ENCODE measurements at places on chromosomes 1 and 21.

- DNase-seq: no peak
Observed at GRCh38 chr1:99674115-99675064, 28.5 kb downstream of the PALMD start.

- DNase-seq: no peak
Observed at GRCh38 chr1:59429656-59430055, 132.8 kb downstream of the FGGY start.

GRCh38 chr1:231192620-231193163, 30.8 kb downstream of the TRIM67 start:
- DNase-seq: peak; percentile 44

DNA sequence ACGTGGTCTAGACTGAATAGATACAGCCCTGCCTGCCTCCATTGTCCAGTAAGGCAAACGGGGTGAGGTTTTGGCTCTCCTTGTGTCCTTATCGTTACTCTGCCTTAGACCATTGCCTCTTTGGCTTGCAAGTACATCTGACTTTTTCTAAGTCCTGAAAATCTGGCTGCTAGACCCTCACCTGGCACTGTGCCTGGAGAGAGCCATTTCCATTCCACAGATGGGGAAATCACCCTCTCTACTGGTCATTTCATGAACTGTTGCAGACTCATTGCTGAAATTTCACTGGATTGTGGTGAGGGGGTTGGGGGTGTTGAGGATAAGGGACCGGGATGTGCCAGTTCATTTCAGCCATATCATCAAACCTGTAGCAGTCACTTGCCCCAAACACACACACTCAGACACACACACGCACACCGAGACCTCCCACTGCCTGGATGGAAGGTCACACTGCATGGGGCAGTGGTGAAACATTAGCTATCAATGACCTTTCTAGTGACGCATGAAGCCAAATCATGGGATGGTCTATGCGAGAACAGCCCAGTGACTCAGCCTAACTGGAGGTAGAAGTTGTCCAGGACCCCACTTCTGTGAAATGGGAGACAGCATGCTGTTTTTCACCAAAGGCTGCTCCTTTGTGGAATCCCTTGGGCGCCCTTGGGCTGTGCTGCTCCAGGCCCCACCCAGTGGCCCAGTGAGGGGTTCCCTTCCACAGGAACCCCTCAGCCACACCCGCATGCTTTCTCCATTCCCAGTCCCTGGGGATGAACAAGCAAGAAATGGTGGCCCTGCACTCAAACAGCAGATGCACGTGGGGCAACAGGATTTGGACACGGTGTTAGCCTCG, 34.9 kb upstream of the VASH2 start:
- DNase-seq: no peak

GRCh38 chr1:80633947-80634706, 1166.6 kb upstream of the ADGRL2 start:
- DNase-seq: no peak

DNA sequence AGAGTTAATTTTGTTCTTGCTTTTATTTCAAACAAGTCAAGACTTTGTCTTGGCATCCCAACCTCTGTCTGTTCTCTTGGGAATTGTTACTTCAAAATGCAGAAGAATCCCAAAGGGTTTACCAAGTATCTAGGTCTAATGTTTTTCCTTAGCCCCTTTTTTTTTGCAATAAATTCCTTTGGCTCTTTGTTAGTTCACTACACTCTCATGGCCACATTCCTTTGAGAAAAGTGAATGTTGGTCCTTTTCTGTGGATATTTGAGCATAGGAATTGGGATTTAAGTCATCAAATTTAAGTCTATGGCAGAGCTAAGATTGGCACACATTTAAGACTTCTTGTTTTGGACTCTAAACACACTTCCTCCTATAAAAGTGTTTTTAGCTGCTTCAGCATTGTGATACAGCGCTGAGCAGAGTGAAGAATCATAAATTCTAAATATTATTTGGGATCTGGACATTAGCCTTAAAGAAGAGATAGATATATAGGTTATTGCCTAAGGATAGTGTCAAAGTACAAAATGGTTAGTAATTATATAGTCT, 1.9 kb downstream of the BTF3L4 start:
- no peak for DNase-seq

DNA sequence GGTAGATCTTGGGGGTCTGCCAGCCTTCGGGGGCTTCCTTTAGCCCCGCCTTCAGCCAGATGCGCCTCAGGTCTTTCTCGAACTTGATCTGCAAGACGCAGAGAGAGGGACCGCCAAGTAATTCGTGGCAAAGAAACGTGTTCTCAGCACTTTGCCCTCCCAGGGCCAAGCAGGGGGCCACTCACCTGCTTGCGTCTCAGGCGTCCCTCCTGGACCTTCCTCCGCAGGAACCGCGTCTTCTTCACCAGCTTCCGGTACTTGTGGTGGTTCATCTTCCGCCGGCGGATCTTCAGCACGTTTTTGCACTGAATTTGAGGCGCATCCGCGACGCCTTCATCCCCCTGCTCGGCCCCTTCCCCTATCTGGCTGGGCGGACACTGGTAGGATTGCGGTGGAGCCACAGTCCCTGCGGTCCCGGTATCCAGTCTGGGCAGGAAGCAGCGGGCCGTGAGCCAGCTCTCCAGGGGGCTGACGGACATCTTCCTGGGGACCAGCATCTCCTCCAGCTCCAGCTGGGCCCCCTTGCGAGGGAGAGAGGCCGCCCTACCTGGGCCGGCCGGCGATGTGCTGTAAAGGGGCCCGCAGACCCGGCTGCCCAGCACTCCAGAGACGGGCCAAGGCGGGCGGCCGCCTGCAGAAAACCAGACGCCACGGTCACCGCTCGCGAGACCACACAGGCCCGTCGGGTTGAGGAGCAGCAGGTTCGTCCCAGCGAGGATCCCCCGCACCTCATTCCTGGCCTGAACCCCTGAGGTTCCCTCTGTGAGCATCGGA, 1.0 kb downstream of the AURKAIP1 start:
- no peak for DNase-seq

- DNase-seq: no peak
Observed at GRCh38 chr1:176857632-176858031, 306.9 kb downstream of the ASTN1 start.

Data from hippocampal formation (tissue), 2 donors.